ENCODE measurements at places on chromosomes 7 and 10. TPM values are rescaled to one million over a fixed set of nuclear protein-coding genes. Genes with fewer than 3 reads are reported as not detected.

DNA sequence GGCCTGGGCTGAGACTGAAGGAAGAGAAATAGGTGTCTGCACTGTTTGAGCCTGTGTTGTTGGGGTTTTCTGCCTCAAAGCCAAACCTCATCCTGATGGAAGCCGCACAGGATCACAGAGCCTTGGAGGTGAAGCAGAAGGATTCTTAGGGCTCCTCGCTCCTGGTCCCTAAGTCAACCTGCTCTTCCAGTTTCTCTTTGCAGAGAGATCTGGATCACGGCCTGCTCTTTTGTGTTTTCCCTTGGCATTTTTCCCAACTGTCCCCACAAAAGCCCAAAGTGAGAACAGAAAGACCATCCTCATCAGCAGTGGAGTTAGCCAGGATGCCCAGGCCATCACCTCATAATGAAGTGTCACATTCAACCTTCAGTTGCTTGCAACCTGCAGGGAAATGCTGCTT lies 20.3 kb upstream of the PPIA start:
- no peak overlapping the region for H3K4me3 ChIP-seq
- no peaks in the 10 kb centered on the region for H3K27me3 ChIP-seq
- H3K36me3 ChIP-seq = no peaks in the 10 kb centered on the region
- no peak for DNase-seq

DNA sequence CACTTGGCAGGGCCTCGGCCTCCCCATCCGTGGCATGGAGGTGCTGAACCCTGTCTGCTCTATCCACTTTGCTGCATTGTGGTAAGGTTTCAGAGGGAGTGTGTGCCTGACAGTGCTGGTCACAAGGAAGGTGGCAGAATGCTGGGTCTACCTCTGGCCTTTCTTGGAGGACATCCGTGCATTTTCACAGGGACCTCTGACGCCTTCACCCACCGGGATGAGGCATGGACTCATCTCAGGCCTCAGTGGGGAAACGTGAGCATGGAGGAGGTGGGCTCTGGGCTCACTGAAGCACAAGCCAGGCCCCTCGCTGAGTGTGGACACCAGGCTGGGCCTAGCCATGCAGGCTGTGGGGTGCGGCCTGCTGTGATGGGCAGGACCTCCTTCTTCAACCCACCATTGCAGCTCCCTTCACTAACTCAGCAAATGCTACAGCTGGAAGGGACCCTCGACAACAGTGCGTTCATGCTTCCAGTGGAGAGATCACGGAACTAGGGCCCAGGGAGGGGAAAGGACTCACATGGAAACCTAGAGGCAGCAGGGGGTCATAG lies 8.6 kb downstream of the TBATA start:
- peaks cover 16% of the 10 kb centered on the region for H3K4me1 ChIP-seq
- no peaks in the 10 kb centered on the region for H3K36me3 ChIP-seq
- no peak overlapping the region for H3K27ac ChIP-seq
- H3K4me3 ChIP-seq = no peak overlapping the region

DNA sequence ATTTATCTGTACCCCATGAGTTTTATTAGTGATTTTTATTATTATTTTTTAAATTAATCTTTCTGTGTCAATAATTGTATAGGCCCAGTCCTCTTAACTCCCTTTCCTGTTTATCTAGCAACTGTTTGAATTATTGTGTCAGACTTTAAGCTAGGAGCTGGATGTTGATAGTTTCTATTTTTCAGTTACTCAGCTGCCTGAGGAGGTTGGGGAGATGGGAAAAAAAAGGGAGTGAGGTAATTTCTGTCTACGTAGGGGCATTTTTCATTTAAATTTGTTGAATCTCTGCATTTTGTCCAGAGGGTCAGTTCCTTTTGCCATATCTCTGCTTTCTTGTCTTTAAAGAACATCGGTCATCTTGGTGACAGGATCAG lies 5.0 kb upstream of the ZNF518A start:
- no peaks in the 10 kb centered on the region for H3K27me3 ChIP-seq
- DNase-seq = no peak

- H3K4me3 ChIP-seq = no peak overlapping the region
- H3K27ac ChIP-seq = no peak overlapping the region
- H3K4me1 ChIP-seq = no peaks in the 10 kb centered on the region
- H3K27me3 ChIP-seq = no peaks in the 10 kb centered on the region
Measured at GRCh38 chr7:75055155-75055554, 18.4 kb downstream of the RCC1L start.

GRCh38 chr7:44163591-44163990 lies 22.5 kb upstream of the MYL7 start:
- no peak overlapping the region for H3K4me3 ChIP-seq
- H3K27me3 ChIP-seq = no peaks in the 10 kb centered on the region
- DNase-seq = no peak
- no peaks in the 10 kb centered on the region for H3K4me1 ChIP-seq
- H3K27ac ChIP-seq = no peak overlapping the region

DNA sequence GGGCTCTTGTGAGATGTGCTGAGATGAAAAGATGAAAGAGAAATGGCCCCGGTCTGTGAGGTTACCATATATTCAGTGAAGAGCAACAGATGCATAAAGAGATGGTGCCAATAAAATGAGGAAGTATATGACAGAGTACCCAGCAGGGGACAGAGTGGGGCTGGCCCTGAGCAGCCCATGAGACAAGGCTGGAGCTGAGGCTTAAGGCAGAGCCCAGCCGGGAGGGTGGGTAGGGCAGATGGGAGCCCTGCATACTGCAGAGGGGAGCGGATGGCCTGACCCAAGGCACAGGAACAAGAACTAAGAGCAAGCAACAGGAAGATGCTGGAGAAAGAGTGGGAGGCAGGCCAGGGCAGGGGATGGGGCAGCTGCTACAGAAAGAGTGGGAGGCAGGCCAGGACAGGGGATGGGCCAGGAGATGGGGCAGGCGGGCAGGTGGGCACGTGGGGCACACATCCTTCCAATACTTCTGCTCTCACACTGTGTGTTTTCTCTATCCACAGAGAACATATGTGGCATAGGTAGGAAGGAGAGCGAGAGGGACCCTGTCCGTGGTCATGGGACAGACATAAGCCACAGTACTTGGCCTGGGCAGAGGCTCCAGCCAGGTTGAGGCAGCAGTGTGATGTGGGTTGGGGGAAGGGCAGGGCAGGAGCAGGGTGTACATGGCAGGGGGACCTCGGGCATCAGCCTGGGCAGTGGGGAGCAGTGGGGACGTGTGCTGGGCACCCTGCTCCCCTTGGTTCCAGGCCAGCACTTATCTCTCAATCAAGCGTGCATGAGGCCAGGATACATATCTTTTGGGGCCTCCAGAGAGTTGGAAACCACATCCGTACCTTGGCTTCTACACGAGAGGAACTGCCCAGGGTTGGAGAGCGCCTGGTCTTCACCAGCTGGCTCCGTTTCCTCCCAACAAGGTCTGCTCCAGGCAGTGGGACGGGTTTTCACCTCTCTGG lies 91.6 kb upstream of the IKZF1 start:
- H3K27me3 ChIP-seq = no peaks in the 10 kb centered on the region
- no peak for DNase-seq
- no peaks in the 10 kb centered on the region for H3K4me1 ChIP-seq
- no peaks in the 10 kb centered on the region for H3K36me3 ChIP-seq

GRCh38 chr10:52050429-52051047 lies 263.5 kb upstream of the DKK1 start:
- peaks cover 44% of the 10 kb centered on the region for H3K4me1 ChIP-seq
- no peak overlapping the region for H3K4me3 ChIP-seq
- DNase-seq = no peak
- H3K27ac ChIP-seq = no peak overlapping the region
- no peaks in the 10 kb centered on the region for H3K27me3 ChIP-seq

GRCh38 chr10:101671453-101671852 lies 23.5 kb downstream of the FBXW4 start:
- H3K27me3 ChIP-seq = no peaks in the 10 kb centered on the region
- H3K36me3 ChIP-seq = no peaks in the 10 kb centered on the region
- no peak for DNase-seq
- H3K4me1 ChIP-seq = no peaks in the 10 kb centered on the region

The AKR1C2 gene
- total RNA-seq = 28.8 TPM

GRCh38 chr7:57646901-57647246 lies 196.9 kb downstream of the ZNF716 start:
- DNase-seq = no peak
- H3K4me3 ChIP-seq = no peak overlapping the region
- H3K4me1 ChIP-seq = no peaks in the 10 kb centered on the region
- H3K27ac ChIP-seq = no peak overlapping the region
- H3K36me3 ChIP-seq = no peaks in the 10 kb centered on the region

The AGMO gene
- 0.16 TPM for total RNA-seq

The GNGT1 gene
- 0.54 TPM for total RNA-seq

DNA sequence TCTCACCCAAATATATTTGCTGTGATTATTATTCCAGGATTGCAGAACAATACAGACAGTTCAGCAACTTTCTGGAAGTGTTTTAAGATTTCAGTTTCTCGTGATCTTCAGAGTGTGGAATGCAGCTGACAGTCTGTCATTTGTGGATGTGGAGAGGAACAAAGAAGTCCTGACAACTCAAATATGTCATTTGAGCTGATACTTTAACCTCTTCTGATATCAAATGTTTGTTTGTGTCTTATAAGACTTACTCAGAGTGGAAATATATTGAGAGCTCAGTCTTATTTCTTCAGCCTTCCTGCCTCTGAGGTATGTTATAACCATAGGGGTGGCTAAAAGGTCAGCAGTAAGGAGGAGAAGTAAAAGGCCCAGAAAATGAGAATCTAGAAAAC lies 96.4 kb downstream of the OSBPL3 start:
- no peak overlapping the region for H3K4me3 ChIP-seq
- no peaks in the 10 kb centered on the region for H3K4me1 ChIP-seq
- H3K27me3 ChIP-seq = no peaks in the 10 kb centered on the region
- DNase-seq = no peak
- no peak overlapping the region for H3K27ac ChIP-seq
- 0 out of 2 replicates have a peak, but pooled peaks cover 1% of the 10 kb centered on the region for H3K36me3 ChIP-seq

DNA sequence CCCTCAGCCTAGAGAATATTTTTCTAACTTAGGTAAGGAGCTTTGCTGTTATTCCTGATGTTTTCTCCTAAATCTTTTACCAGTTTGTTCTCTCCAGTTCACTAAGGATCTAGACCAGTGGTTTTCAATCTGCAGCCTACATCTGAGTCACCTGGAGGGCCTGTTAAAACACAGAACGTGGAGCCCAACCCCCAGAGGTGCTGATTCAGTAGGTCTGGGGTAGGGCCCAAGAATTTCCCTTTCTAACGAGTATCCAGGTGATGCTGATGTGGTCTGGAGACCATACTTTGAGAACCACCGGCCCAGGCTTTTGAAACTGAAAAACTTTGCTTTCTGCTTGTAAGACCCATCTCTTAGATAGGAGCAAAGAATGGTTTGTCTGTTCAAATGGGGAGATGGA lies 51.2 kb upstream of the KMT2E start:
- no peaks in the 10 kb centered on the region for H3K4me1 ChIP-seq
- no peaks in the 10 kb centered on the region for H3K27me3 ChIP-seq
- H3K27ac ChIP-seq = no peak overlapping the region

The SPDYE8 gene
- not detected for total RNA-seq

The PTPN12 gene
- 67.1 TPM for total RNA-seq

- H3K27ac ChIP-seq = no peak overlapping the region
- H3K27me3 ChIP-seq = no peaks in the 10 kb centered on the region
- no peaks in the 10 kb centered on the region for H3K36me3 ChIP-seq
- DNase-seq = no peak
- no peaks in the 10 kb centered on the region for H3K4me1 ChIP-seq
Measured at GRCh38 chr7:5659584-5659983, 121.9 kb downstream of the RNF216 start.

The NKX2-3 gene
- 0.43 TPM for total RNA-seq

- no peak for DNase-seq
- H3K27me3 ChIP-seq = no peaks in the 10 kb centered on the region
- H3K36me3 ChIP-seq = no peaks in the 10 kb centered on the region
- H3K4me3 ChIP-seq = no peak overlapping the region
Measured at GRCh38 chr7:5172196-5172775, 17.7 kb upstream of the WIPI2 start.

DNA sequence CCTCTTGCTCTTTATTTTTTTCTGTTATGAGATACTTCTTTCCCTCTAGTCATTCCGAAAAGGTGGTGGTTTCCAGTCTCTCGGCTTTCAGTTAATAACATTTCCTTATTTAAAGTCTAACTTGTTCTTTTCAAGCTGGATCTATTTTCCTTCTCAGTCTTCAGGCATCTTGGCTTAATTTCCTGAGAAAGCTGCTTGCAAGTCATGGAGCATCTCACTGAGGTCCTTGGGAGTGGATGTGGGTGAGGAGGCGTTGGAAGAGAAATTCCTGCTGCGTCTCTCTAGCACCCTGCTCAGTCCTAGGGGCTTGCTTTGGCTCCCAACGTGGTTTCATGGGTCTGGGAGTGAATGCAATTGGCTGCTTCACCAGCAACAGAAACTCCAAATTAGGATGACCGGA lies 210.2 kb upstream of the MKI67 start:
- H3K36me3 ChIP-seq = no peaks in the 10 kb centered on the region
- no peak for DNase-seq
- H3K4me1 ChIP-seq = no peaks in the 10 kb centered on the region
- no peak overlapping the region for H3K27ac ChIP-seq
- H3K27me3 ChIP-seq = no peaks in the 10 kb centered on the region
- no peak overlapping the region for H3K4me3 ChIP-seq

- DNase-seq = peak; percentile 11
- H3K4me3 ChIP-seq = no peak overlapping the region
- H3K4me1 ChIP-seq = peaks cover 31% of the 10 kb centered on the region
- no peaks in the 10 kb centered on the region for H3K27me3 ChIP-seq
Measured at GRCh38 chr10:87589645-87590051, 70.0 kb upstream of the PAPSS2 start.

GRCh38 chr10:25982107-25982506 lies 48.1 kb downstream of the MYO3A start:
- no peaks in the 10 kb centered on the region for H3K4me1 ChIP-seq
- no peaks in the 10 kb centered on the region for H3K36me3 ChIP-seq
- H3K27me3 ChIP-seq = no peaks in the 10 kb centered on the region

DNA sequence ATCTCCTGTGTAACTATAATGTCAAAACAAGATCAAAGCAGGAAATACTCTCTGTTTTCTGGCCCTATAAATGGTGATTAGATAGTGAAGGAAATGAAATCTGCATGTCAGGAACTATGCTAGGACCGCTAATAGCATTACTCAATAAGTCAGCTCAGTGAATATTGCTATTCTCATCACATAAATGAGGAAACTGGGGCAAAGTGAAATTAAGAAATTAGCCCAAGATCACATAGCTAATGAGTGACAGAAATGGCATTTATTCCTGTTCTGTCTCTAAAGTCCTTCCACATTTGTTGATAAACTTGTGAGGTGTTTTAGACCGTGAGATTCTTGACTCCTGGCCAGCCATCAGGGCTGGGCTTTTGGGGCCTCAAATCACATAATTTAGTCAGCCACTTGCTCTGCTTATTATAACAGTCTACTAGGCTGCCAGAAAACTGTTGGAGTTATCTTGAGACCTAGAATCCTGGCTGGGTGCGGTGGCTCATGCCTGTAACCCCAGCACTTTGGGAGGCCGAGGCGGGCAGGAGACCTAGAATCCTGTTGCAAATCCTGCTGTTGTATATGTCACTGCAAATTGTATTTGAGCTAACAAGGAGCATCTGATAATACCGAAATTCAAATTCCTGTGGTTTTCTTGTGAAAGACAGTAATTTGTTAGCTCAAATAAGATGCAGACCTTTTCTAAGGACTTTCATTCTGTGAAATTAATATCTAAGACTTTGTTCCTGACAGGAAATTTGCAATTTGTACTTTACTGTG lies 66.5 kb upstream of the SHTN1 start:
- DNase-seq = no peak
